ENCODE measurements at places on chromosomes 5 and 9.

DNA sequence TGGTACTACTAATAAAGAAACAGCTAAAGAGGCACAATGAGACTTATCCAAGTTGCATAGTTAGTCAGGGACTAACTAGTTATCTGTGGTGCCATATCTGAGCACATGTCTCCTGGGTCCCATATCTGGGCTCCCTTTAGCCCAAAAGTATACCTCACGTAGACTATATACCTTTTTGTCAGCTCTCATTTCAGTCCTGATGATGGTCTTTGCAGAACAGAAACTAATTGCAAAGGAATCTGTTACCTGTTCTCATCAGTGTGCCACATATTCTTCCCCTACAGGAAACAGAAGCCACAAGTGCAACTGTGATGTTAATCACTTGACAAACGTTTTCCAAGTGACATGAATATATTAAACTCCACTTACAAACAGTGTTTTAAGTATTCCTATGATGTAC, 395.2 kb downstream of the KIAA0825 start:
- no peak overlapping the region for H3K27ac ChIP-seq
- no peaks in the 10 kb centered on the region for H3K36me3 ChIP-seq
- H3K27me3 ChIP-seq = no peaks in the 10 kb centered on the region

DNA sequence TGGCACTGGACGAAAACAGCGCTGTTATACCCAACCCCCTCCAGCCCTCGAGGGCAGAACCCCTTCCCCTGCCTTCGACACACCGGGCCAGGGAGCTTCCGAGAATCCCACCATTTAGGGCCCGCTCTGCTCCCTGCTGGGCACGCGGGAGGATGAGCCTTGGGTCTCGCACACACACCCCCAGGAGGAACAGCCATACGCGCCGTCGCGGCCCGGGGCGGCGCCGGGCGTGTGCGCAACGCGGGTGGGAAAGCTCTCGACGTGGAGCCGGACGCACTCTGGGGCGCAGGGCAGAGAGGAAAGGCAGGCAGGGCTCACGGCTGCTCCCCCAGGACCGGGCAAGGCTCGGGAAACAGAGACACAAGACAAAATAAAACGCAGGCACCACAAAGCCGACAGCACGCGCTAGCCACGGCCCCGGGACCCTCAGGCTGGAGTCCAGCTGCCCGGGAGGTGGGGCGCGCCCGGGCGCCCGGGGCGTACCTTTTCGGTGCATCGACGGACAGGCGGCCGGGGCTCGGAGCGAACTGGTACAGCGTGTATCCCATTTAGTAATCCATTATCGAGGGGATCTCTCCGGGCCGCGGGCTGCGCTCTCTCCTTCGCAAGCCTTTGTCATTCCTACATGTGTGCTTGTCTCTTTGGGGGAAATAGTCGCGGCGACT, 789 bp downstream of the SEMA6A start:
- DNase-seq = no peak
- H3K27ac ChIP-seq = no peak overlapping the region
- peaks cover 14% of the 10 kb centered on the region for H3K4me1 ChIP-seq
- H3K27me3 ChIP-seq = peaks cover 20% of the 10 kb centered on the region

GRCh38 chr9:101126556-101126955, 98.0 kb downstream of the PLPPR1 start:
- H3K27ac ChIP-seq = no peak overlapping the region
- H3K4me3 ChIP-seq = no peak overlapping the region
- no peaks in the 10 kb centered on the region for H3K27me3 ChIP-seq
- no peak for DNase-seq
- no peaks in the 10 kb centered on the region for H3K36me3 ChIP-seq
- H3K4me1 ChIP-seq = peaks cover 4% of the 10 kb centered on the region

DNA sequence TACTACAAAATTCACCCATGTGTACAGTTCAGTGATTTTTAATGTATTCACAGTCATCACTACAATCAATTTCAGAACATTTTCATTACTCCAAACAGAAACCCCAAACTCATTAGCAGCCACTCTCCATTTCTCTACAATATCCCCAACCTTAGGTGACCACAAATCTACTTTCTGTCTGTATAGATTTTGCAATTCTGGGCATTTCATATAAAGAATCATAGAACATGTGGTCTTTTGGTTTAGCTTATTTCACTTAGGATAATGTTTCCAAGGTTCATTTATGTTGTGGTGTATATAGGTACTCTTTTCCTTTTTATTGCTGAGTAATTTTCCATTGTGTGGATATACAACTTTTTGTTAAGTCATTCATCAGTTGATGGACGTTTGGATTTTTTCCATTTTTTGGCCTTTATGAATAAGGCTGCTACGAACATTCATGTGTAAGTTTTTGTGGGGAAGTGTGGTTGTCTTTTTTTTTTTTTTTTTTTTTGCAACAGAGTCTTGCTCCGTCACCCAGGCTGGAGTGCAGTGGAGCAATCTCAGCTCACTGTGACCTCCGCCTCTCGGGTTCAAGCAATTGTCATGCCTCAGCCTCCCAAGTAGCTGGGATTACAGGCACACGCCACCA, 54.5 kb downstream of the DOCK8 start:
- H3K27ac ChIP-seq = no peak overlapping the region
- no peak for DNase-seq
- peaks cover 5% of the 10 kb centered on the region for H3K4me1 ChIP-seq
- no peaks in the 10 kb centered on the region for H3K27me3 ChIP-seq
- no peak overlapping the region for H3K4me3 ChIP-seq

DNA sequence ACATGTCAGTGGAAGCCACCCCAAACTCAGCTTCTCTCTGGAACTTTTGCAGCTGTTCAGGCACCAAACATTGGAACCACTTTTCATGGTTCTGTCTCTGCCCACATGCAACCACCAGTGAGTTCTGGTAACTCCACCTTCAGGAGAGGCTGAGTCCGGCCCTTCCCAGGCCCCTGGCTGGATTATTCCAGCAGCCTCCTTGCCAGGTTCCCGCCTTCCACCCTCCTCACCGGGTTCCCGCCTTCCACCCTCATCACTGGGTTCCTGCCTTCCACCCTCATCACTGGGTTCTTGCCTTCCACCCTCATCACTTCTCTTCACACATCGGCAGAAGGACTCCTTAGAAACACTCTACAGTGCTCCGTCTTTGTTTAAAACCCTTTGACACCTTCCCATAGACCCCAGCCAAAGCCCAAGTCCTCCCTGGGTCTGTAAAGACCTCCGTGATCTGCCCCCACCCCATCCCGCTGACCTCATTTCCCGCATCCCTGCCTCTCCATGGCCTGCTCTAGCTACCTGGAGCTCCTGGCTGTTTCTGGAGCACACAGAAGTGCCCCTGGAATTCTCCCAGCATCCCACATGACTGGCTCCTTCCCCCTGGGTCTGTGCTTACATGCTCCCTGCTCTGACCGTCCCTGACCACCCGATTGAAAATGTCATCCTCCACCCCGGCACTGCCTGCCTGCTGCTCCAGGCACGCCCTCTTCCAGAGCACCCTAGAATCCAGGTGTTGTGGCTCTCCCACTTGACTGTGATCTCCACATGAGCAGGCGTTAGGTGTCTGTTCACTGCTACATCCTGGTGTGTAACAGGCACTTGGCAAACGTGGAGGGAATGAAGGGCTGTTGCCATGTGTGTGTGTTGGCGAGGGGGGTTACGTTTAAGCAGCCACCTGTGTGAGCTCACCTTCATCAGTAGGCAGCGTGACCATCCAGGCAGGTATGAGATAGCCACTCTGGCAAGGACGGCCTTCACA, 17.7 kb downstream of the ROPN1L start:
- H3K4me3 ChIP-seq = no peak overlapping the region
- H3K27me3 ChIP-seq = no peaks in the 10 kb centered on the region
- H3K27ac ChIP-seq = no peak overlapping the region
- no peak for DNase-seq

Measured in GM12878 (cell line).